ENCODE measurements at places on chromosomes 16 and 17. TPM values are rescaled to one million over a fixed set of nuclear protein-coding genes. Genes with fewer than 3 reads are reported as not detected.

- DNase-seq: no peak
Observed at GRCh38 chr17:72506773-72507172, 386.0 kb downstream of the SOX9 start.

GRCh38 chr17:80800481-80801391 lies 190.9 kb upstream of the CHMP6 start:
- no peak for DNase-seq

Gene KRTAP3-2
- total RNA-seq: not detected

- DNase-seq: no peak
Observed at GRCh38 chr16:46996391-46996790, 22.9 kb upstream of the DNAJA2 start.

DNA sequence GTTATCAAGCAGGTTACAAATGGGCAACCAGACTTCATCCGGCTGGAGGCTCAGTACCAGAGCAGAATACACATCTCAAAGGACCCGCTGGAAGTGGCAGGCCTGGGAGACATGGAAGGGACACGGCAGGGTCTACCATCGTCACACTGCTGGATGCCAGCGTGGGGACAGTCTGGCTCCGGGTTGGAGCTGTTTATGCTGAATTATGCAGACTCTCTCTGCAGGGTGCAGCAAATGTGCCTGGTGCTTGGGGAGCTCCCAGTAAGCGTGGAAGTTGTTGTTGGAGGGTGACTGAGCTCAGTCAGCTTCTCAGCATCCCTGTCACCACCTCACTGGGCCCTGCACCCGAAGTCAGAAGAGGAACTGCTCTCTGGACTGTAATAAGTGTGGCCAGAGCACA lies 12.2 kb downstream of the WSCD1 start:
- DNase-seq: no peak

Gene CCL16
- not detected for total RNA-seq

DNA sequence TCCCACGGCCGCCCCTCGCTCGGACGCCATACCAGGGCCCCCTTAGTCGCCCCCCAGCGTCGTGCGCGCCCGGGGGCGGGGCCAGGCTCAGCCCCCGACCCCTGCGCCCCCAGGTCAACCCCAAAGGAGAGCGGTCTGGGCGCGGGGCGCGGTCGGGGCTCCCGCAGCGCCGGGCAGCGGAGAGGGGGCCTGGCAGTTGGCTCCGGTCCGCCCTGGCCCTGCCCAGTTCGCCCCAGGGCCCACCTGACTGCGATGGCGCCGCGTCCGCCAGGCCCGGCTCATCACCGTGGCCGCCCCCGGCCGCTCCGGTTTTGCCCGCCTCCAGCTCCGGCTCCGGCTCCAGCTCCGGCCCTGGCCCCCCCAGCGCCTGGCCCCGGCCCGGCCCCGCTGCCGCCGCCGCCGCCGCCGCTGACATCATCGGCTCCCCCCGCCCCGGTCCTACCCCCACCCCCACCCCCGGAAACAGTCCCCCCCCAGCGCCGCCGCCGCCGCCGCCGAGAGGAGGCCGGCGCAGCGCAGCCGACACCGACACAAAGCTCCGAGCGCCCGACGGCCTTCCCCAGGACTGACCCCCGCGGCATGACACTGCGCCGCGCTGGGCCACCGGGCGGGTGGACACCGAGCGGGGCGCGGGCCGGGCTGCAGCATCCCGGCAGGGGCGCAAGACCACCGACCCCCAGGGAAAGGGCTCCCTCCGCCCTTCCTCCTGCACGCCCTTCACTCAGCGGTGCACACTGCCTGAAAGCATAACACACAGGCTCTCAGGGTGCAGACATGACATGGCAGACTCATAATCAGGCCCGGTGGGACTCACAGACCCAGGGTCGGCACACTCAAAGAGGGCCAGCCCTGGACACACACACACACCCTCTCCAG lies at the start of gene ZBTB4:
Gene ZBTB4, minus strand, starts transcription at position 419 of the 876 bp plus-strand sequence. CDS start 12,830 bp downstream, outside the sequence.
- DNase-seq: peak; percentile 94

Gene PIK3R6
- total RNA-seq: not detected

GRCh38 chr17:81621494-81622130 lies 15.3 kb downstream of the NPLOC4 start:
- DNase-seq: no peak

GRCh38 chr16:52491216-52491615 lies 55.7 kb downstream of the TOX3 start:
- no peak for DNase-seq

Gene CCL5
- 0.36 TPM for total RNA-seq

- peak; percentile 91 for DNase-seq
Observed at GRCh38 chr17:45170931-45171337, 9.3 kb downstream of the HEXIM2 start.

- DNase-seq: no peak
Observed at GRCh38 chr16:54073356-54073755, 213.2 kb downstream of the IRX3 start.

- DNase-seq: no peak
Observed at GRCh38 chr16:66382171-66382965, 15.9 kb downstream of the CDH5 start.

GRCh38 chr17:4854111-4854681 lies 21.1 kb downstream of the MINK1 start:
- peak; percentile 62 for DNase-seq
